SJSA1 (cell line): ENCODE measurements at places on chromosomes 6 and 20. TPM values are rescaled to one million over a fixed set of nuclear protein-coding genes. Genes with fewer than 3 reads are reported as not detected.

The CTAGE9 gene
- 0.26 TPM in 1 of 2 replicates, not detected in the other for total RNA-seq

The ANGPT4 gene
- not detected in 2 replicates for total RNA-seq

The GLP1R gene
- total RNA-seq, result not detected in 2 replicates

The GNAS-AS1 gene
- total RNA-seq, result not detected in 2 replicates

The GFOD1 gene
- total RNA-seq, result 10.8 and 13.2 TPM in 2 replicates

The TFEB gene
- total RNA-seq, result 3.4 and 6.5 TPM in 2 replicates

The XKR7 gene
- not detected in 2 replicates for total RNA-seq

The SLC26A8 gene
- total RNA-seq, result not detected in 2 replicates

The TFAP2D gene
- total RNA-seq, result not detected in 2 replicates

The NPBWR2 gene
- total RNA-seq, result not detected in 2 replicates

DNA sequence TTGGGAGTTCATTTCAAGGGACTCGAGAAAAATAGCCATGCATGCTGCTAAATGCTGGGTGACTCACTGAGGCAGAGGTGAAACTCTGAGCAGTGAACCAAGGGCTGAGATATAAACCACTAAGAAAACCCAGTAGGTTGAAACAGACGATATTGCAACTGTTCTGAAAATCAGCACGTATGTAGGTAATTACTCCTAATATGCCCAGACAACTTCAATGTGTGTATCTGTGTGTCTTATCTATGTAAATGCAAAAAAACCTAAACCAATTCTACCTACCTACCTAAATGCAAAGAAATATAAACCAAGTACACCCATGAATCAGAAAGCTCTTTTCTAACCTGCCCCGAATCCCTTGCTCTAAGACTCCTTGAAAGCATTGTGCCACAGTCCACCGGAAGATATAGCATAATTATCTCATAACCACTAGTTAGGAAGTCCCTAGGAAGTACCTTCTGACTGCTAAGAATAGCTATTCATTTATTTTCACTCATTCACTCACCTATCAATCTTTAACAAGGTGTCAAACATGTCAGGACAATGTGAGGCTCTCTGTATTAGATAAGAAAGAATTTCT is 458.7 kb upstream of the RUNX2 start:
- DNase-seq, result no peak
- H3K27ac ChIP-seq, result no peak overlapping the region
- H3K4me3 ChIP-seq, result no peak overlapping the region

GRCh38 chr6:160775792-160776580 is 73.9 kb downstream of the PLG start:
- no peaks in the 10 kb centered on the region for H3K27me3 ChIP-seq
- no peaks in the 10 kb centered on the region for H3K4me1 ChIP-seq
- no peak overlapping the region for H3K27ac ChIP-seq

- no peak for DNase-seq
- H3K27ac ChIP-seq, result no peak overlapping the region
- no peaks in the 10 kb centered on the region for H3K36me3 ChIP-seq
- H3K27me3 ChIP-seq, result no peaks in the 10 kb centered on the region
Measured at GRCh38 chr6:111522393-111523020, 39.5 kb upstream of the REV3L start.

DNA sequence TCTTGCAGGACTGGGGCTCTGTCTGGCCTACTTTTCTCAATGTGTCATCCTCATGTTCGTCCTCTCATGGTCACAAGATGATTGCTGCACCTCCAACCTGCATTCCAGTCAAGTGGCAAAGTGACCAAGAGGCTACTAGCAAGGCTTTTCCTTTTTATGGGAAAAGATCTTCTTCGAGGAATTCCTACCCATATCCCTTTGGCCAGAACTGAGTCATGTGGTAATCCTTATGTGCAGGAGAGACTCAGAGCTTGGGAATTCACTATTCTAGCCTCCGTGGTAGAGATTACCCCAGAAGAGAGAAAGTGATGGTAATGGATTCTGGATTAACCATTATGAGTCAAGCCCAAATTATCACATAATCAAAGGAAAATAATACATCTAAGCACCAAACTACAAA is 162.7 kb downstream of the KCNQ5 start:
- no peak for DNase-seq
- H3K36me3 ChIP-seq, result no peaks in the 10 kb centered on the region
- H3K27ac ChIP-seq, result 0 out of 2 replicates have a peak overlapping the region, but pooled peaks have one; percentile 8
- no peak overlapping the region for H3K4me3 ChIP-seq
- H3K4me1 ChIP-seq, result peaks cover 24% of the 10 kb centered on the region
- H3K27me3 ChIP-seq, result no peaks in the 10 kb centered on the region

- H3K27me3 ChIP-seq, result no peaks in the 10 kb centered on the region
- no peaks in the 10 kb centered on the region for H3K4me1 ChIP-seq
- peaks cover 23% of the 10 kb centered on the region for H3K36me3 ChIP-seq
- no peak for DNase-seq
- no peak overlapping the region for H3K27ac ChIP-seq
Measured at GRCh38 chr6:142771162-142771561, 173.8 kb downstream of the HIVEP2 start.

DNA sequence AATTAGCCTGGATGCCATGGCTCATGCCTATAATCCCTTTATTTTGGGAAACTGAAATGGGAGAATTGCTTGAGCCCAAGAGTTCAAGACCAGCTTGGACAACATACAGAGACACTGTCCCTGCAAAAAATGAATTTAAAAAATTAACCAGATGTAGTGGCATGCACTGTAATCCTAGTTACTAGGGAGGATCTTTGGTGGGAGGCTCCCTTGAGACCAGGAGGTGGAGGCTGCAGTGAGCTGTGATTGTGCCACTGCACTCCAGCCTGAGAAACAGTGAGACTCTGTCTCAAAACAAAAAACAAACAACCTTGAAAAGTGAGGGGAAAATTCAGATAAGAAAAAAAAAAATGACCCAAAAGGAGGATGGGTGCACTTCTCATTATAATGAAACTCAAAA is 23.4 kb downstream of the CAP2 start:
- no peak overlapping the region for H3K4me3 ChIP-seq
- H3K27me3 ChIP-seq, result no peaks in the 10 kb centered on the region
- no peak for DNase-seq
- H3K4me1 ChIP-seq, result peaks cover 67% of the 10 kb centered on the region

DNA sequence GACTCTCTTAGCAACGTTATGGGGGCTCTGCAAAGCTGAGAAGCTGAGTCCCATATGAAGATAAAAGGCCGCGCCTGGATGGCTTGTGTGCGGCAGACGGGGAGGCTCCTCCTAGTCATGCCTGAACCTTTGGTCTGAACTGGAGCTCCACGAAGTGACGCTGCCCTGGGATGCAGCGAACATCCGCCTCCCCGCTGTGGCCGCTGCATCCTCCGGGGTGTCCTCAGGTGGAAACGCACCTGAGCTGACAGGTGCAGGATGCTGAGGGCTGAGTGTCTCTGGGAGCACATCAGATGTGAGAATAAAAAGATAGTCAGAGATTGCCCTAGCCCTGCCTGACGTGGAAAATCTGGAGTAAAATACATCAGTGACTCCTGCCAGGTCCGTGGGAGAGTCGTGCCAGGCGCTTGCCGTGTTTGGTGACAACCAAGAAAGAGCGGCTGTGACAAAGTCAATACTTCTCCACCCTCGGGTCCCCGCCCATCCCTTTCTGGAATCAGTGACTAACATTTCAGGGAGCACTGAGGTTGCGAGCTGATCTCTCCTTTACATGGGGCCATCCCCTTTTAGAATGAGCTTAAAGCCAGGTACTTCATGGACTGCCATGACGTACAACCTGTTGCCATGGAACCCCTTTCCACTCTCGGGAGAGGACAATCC is 162.8 kb upstream of the AFDN start:
- no peaks in the 10 kb centered on the region for H3K27me3 ChIP-seq
- H3K4me3 ChIP-seq, result no peak overlapping the region
- DNase-seq, result no peak
- no peaks in the 10 kb centered on the region for H3K36me3 ChIP-seq
- peaks cover 9% of the 10 kb centered on the region for H3K4me1 ChIP-seq
- H3K27ac ChIP-seq, result no peak overlapping the region

- H3K36me3 ChIP-seq, result no peaks in the 10 kb centered on the region
- H3K4me1 ChIP-seq, result no peaks in the 10 kb centered on the region
- 0 out of 2 replicates have a peak, but pooled peaks cover 4% of the 10 kb centered on the region for H3K27me3 ChIP-seq
- no peak overlapping the region for H3K4me3 ChIP-seq
- no peak for DNase-seq
Measured at GRCh38 chr6:138309695-138310094, 68.0 kb upstream of the SMIM28 start.

GRCh38 chr6:27251112-27251605 is 3.7 kb downstream of the PRSS16 start:
- H3K4me3 ChIP-seq, result no peak overlapping the region
- H3K27ac ChIP-seq, result no peak overlapping the region
- no peaks in the 10 kb centered on the region for H3K36me3 ChIP-seq
- 0 out of 2 replicates have a peak, but pooled peaks cover 3% of the 10 kb centered on the region for H3K27me3 ChIP-seq

DNA sequence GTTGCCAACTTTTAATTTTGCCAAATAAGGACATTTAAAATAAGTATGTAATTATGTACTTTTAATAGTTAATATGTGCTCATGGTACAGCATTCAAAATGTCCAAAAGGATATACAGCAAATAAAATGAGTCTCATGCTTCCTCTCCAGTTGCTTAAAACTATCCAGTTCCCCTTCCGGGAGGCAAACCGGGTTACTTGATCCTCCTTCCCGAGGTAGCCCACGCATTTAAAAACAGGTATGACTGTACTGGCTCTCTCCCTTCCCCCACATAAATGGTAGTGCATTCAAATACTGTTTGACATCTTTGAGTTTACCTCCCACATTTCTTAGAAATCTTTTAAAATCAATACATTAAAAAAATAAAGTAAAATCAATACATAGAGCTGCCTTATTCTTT is 66.4 kb downstream of the PHF20 start:
- H3K4me3 ChIP-seq, result no peak overlapping the region
- no peak overlapping the region for H3K27ac ChIP-seq
- peaks cover 25% of the 10 kb centered on the region for H3K36me3 ChIP-seq

DNA sequence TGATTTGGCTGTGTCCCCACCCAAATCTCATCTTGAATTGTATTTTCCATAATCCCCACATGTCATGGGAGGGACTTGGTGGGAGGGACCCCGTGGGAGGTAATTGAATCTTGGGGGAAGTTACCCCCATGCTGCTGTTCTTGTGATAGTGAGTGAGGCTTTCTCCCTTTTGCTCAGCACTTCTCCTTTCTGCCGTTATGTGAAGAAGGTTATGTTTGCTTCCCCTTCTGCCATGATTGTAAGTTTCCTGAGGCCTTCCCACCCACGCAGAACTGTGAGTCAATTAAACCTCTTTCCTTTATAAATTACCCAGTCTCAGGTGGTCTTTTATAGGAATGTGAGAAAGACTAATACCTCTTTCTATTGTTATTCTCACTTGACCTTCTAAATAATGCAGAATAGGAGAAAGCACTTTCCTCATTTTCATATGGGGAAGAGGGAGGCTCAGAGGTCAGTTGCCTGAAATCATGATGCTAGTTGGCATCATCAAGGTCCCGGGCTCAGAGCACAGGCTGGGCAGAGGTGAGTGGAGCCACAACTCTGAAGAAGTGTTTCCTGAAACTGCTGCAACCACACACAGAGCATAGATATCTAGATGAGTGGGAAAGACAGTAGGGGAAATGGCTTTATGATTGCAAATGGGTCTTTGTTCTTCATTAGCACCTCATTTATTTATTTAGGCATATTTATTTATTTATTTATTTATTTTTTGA is 191.0 kb downstream of the QKI start:
- H3K27me3 ChIP-seq, result no peaks in the 10 kb centered on the region
- no peak overlapping the region for H3K4me3 ChIP-seq
- H3K36me3 ChIP-seq, result no peaks in the 10 kb centered on the region
- H3K27ac ChIP-seq, result no peak overlapping the region
- no peak for DNase-seq
- H3K4me1 ChIP-seq, result no peaks in the 10 kb centered on the region

DNA sequence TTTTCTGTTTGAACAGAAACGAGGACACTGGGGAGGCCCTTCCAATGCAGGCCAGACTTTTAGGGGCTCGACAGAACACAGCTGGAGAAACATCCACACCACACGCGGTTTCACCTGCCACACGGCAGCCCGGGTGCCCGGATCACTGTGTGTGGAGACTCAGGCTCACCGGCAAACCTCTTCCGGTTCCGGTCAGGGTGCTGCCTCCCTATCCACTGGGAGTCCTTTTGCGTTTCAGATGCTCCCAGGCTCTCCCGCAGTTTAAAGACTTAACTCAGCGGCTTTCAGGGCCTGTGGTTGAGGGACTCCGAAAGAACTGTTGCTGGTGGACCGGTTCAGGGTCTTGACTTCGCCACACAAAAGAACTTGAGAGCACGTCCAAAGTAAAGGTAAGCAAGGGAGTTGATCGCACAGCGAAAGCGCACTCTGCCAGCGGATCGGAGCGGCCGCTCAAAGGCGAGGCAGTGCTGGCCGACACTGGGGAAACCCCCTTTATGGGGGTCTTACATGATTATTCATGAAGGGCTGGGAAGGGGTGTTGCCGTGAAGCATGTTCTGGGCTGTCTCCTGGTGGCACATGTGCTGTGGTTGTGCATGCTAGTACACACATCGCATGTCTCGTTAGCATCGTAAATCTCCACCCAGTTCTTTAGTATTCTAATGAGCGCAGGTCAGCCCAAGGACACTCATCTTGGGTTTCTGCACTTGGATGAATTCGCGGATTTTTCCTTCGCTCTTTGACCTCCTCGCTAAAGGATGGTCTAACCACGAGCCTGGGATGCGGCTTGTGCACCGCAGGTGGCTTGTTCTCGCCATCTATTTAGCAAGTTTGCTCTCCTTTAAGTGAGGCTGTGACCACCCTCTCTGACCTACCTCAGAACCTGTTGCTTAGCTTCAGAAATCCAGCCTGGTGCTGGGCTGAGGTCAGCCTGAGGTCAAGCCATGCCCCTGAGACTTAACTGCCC is 180.3 kb downstream of the CDH26 start:
- H3K27ac ChIP-seq, result no peak overlapping the region
- no peak overlapping the region for H3K4me3 ChIP-seq
- no peak for DNase-seq
- no peaks in the 10 kb centered on the region for H3K4me1 ChIP-seq
- H3K36me3 ChIP-seq, result no peaks in the 10 kb centered on the region

- H3K36me3 ChIP-seq, result no peaks in the 10 kb centered on the region
- H3K27me3 ChIP-seq, result 0 out of 2 replicates have a peak, but pooled peaks cover under 1% of the 10 kb centered on the region
- H3K27ac ChIP-seq, result no peak overlapping the region
- H3K4me3 ChIP-seq, result no peak overlapping the region
Measured at GRCh38 chr20:16846006-16846405, 97.8 kb downstream of the OTOR start.

GRCh38 chr6:51910851-51911250 is 176.6 kb downstream of the PKHD1 start:
- no peak for DNase-seq
- no peak overlapping the region for H3K4me3 ChIP-seq
- H3K36me3 ChIP-seq, result no peaks in the 10 kb centered on the region
- peaks cover 2% of the 10 kb centered on the region; the same call in 1 of the 2 replicates for H3K27me3 ChIP-seq
- H3K27ac ChIP-seq, result no peak overlapping the region

- peak; percentile 63 for DNase-seq
- no peak overlapping the region for H3K27ac ChIP-seq
- no peaks in the 10 kb centered on the region for H3K27me3 ChIP-seq
- H3K36me3 ChIP-seq, result no peaks in the 10 kb centered on the region; the same call in 1 of the 2 replicates
Measured at GRCh38 chr20:32516583-32517517, 68.3 kb downstream of the NOL4L start.
